AG09309 (cell line): ENCODE measurements at places on chromosomes 1 and 21.

DNA sequence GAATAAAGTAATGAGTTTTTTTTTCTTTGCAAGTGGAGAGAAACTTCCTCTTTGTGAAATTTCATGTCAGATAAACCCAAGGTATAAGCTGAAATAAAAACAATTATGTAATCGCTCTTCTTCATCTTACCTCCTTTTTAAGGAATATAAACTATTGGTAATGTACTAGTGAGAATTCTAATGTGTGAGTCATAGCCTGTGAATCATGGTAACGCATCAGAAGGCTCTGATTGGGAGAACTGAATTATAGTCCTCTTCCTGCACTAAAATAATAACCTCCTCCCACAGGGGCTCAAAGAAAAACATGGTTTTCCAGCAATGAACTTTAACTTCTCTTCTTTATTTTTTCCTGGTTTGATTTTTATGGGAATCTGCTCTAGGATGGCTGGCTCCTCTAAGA, 57.1 kb upstream of the COX20 start:
- DNase-seq = peak; percentile 38

GRCh38 chr21:34810786-34811185, 142.0 kb downstream of the CLIC6 start:
- DNase-seq = no peak

- no peak for DNase-seq
Measured at GRCh38 chr1:246165826-246166709, 341.0 kb downstream of the SMYD3 start.

DNA sequence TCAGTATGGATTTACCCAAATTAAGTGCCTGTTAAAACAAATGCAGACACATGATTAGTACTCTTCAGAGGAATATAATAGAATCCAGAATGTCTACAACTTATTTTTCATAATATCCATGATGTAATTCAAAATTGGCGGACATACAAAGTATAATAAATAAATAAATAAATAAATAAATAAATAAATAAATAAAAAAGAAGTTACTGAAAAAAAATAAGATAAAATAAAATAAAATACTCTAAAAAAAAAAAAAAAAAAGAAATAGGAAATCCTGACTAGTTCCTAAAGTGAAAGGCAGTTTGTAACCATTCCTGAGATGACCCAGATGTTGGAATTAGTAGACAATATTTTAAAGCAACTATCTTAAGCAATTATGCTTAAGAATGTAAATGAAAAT, 219.0 kb upstream of the SPAG17 start:
- no peak for DNase-seq

DNA sequence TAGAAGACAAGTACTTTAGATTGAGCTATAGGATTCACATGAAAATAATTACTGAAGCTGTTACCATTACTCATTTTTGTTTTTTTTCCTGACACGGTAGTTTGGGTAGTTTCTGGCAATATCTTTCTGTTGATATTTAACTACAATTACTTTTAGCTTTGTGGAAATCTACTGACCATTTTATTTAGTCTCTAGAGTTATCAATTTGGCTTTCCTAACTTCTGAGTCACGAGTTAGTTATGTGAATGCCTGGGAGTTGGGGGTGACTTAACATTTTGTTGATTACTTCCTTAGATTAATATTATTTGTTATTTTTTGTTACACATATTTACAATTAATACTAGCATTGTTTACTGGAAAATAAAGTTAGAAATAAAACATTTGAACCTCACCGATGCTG, 160.6 kb downstream of the HMCN1 start:
- no peak for DNase-seq

GRCh38 chr1:71047635-71048607, at the start of gene PTGER3:
TSS of gene PTGER3 (minus strand) at chr1:71047816. CDS start at chr1:71047577, 239 bp downstream.
- DNase-seq = no peak

DNA sequence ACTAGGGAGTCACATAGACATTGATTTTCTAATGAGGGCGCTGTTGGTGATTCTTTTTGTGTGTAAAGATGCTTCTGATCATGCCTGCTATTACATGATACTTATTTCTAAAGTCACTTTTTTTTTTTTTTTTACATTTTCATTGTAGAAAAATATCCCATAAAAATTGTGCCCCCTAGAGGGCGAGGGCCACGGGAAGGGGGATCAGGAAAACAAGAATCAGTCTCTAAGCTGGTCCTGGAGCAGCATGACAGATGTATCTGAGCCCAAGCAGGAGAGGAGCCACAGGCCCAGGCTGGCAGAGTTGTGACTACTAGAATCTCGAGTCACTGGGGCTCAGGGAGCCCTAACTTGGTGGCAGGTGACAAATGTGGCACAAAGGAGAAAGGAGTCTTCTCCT, 28.1 kb downstream of the ZSCAN20 start:
- no peak for DNase-seq

GRCh38 chr1:100683448-100684349, 35.8 kb upstream of the VCAM1 start:
- no peak for DNase-seq

GRCh38 chr1:112964347-112964746, 8.4 kb upstream of the SLC16A1 start:
- no peak for DNase-seq

- DNase-seq = no peak
Measured at GRCh38 chr1:206898089-206898914, 1.1 kb downstream of the IL24 start.

- DNase-seq = no peak
Measured at GRCh38 chr1:21397813-21398188, 42.1 kb upstream of the NBPF3 start.

GRCh38 chr1:245128381-245129101, 26.2 kb upstream of the KIF26B start:
- no peak for DNase-seq

DNA sequence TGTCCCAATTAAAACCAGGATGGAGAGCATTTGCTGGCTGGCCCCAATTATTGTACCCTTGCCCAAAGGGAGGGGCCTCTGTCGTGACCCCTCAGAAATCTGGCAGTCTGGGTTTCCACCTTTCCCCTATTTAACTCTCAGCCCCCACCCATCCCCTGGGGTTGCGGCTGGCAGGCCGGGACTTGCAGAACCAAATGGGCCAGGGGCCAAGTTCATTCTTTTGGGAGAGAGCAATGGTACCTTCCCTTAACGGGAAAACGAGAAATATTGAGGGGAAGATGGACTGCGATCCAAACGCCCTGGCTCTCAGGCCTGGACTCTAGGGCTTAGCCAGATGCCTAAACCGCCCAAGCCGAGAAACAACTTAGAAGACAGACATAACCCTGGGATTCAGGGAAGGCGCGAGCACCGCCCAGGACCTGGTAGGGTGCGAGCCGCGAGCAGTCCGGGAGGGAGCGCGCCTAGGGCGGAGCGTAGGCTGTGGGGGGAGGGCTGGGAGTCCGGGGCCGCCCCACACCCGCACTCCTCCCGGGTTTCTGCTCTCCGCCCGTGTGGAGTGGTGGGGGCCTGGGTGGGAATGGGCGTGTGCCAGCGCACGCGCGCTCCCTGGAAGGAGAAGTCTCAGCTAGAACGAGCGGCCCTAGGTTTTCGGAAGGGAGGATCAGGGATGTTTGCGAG, at the start of gene SLC27A3:
Gene SLC27A3 (plus strand): TSS at position 628 of the 678 bp plus-strand sequence. CDS start 91 bp downstream, outside the sequence.
- no peak for DNase-seq

DNA sequence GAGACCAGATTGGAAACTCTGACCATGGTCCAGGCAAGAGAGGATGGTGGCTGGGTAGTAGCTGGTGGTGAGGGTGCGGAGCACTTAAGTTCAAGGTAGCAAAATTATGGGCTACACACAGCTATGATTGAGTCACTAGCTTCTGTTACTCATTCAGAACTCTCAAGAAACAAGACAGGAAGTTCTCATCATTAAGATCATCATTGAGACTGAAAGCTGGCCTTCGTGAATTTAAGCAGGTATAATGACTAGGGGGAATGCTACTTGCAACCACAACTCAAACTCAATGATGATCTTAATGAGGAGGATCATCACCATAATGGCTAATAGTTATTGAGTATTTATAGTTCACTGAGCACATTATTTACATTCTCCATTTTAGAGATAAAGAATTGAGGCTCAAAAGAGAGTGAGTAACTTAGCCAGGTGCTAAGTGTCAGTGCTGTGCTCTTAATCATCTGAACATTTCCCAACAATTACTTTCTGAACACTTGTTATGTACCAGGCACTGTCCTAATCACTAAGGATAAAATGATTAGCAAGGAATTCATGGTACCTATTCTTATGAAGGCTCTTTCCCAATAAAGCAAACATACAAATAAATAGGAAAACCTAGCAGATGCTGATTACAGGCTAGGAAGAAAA, 286.3 kb upstream of the C1orf105 start:
- DNase-seq = no peak

GRCh38 chr1:224433041-224433691, 1.4 kb downstream of the WDR26 start:
- DNase-seq = no peak

DNA sequence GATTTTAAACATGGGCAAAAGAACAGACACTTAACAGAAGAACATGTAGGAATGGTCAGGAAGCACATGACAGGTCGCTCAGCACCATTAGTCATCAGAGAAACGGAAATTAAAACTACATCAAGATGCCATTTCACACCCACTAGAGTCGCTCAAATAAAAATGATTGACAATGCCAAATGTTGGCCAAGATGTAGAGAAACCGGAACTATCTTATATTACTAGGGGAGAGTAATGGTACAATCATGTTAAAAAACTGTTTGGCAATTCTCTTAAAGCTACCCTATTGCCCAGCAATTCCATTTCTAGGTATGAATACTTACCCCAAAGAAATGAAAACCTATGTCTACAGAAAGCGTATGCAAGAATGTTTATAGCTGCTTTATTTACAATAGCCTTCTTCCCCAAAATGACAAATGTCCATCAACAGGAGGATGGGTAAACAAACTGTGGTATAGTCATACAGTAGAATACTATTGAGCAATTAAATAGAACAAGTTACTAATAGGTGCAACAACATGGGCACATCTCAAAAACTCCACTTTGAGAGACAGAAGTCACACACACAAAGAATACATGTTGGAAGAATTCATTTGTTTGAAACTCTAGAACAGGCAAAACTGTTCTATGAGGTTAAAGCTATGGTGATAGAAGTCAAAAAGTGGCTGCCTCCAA, 92.8 kb downstream of the ETS2 start:
- no peak for DNase-seq

GRCh38 chr1:230957580-230957989, 21.1 kb downstream of the TTC13 start:
- DNase-seq = no peak

DNA sequence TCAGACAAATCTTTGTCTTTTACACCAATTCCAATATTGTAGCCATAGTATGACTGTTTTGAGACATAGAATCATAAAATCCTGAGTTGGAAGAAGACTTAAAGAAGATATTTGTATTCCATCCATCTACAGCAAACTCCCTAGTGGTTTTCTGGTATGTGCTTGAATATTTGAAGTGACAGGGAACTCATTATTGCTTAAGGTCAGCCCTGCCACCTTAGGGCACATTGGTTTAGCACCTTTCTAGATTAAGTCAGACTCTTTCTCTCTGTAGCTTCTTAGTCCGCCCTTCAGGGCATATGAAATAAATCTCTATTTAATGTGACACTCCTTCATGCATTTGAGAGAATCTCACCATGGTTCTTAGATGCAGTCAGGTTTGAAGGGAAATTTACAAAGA, 49.8 kb downstream of the PTGER3 start:
- DNase-seq = no peak

DNA sequence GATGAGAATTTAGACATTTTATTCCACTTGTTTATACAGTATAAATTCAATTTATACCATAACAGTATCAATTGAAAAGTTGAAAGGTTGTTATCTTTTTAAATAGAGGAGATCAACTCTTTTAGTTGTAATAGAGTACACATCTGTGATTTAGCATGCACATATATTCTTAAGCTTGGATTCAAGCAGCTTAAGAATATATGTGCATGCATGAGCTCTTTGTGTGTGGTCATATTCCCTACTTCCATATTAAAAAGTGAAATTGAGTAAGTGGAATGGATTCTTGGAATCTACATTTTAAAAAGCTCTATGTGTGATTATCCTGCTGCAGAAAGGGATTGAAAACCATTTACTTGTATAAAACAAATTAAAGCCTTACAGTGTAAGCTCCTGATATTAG, 71.9 kb downstream of the SYCP1 start:
- DNase-seq = no peak

GRCh38 chr1:172883387-172883791, 167.4 kb downstream of the TNFSF18 start:
- no peak for DNase-seq

GRCh38 chr21:42351626-42352440, 1.0 kb upstream of the TFF2 start:
- DNase-seq = no peak

DNA sequence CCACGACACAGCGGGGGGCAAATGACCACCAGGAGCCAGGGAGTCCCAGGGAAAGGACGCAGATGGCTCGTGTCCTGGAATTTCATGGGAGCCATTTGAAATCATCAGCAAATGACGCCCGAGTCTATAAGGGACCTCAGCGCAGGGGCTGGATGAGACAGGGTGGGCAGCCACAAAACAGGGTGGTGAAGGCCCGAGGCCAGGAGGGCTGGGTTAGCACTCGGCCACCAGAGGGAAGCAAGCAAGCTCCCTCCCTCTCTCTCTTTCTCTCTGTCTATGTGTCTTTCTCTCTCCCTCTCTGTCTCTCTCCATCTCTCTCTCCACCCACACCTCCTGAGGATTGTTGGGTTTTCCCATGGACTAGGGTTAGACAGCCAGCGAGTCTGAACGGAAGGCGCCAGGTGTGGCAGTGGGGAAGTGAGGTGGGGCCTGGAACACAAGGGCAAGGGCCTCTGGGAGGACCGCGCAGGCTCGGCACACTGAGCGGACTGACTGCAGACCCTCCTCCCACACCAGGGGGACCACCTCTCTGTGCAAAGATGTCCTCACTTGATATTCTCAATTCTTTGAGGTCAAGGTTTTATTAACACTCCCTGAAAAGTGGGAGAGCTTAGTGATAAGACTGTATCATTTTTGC, 73.8 kb upstream of the TMPRSS2 start:
- no peak for DNase-seq

DNA sequence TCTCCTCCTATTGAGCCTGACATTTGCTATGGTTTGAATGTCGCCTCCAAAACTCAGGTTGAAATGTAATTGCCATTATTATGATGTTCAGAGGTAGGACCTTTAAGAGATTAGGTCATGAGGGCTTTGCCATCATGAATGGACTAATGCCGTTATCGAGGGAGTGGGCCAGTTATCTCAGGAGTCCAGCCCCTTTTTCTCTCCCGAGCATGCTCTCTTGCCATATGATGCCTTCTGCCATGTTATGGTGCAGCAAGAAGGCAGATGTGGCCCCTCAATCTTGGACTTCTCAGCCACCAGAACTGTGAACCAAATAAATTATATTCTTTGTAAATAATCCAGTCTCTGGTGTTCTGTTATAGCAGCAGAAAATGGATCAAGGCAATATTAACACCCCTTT, 323.5 kb downstream of the RRAGC start:
- no peak for DNase-seq

DNA sequence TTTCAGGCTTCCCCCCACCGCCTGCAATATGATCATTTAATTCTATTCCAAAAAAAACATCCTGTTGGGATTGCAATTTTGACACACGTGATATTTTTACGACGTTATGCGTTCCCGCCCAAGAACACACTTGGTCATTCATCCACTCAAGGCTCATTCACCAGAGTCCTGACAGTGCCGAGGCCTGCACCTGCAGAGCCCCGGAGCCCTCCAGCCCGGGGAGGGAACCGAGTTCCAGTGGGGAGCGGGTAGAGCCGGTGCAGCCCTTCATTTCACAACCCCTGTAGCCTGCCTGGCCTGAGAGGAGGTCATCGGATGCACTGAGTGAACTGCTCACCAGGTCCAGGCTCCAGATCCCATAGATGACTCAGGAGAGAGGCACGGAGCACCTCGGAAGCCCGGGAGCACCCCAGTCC, 156.0 kb upstream of the BACE2 start:
- DNase-seq = no peak
